Inflammatory macrophage (primary cell): ENCODE measurements at places on chromosomes 5 and 9.

DNA sequence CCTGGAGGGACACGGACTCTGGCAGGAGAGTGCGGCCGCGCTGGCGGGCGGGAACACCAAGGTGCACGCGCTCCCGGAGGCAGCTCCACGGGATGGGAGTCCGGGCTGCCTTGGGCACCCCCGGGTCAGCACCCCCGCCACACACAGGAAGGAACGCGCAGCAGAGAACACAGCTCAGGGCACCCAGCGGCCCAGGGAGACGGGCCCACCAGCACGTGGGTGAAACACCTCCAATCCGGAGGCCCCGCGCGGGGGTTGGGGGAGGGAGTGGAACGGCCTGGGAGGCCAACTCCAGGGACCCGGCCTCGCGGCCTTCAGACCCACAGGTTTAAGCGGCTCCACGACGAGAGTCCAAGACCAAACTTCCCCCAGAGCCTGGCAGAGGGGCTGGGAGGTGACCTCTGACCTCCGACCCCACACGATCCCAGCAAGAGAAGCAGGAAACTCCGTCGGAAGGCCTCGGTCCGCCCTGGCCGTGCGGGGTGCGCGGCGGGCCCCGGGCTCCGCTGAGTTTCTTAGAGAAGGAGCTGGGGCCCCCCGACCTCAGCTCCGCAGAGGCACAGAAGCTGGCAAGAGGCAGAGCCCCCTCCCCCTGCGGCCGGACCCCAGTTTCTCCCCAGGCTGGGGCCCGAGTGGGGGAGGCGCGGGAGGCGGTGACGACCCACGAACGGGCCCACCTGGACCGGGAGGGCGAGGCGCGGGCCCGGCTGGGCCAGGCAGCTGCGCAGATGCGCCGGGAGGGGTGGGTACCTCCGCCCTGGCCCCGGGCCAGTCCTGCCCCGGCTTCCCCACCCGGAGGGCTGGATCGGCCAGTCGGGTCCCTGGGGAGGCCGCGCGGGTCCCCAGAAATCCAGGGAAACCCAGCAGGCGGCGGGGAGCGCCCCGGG, 851 bp downstream of the NACC2 start:
- peak; percentile 53 for DNase-seq

DNA sequence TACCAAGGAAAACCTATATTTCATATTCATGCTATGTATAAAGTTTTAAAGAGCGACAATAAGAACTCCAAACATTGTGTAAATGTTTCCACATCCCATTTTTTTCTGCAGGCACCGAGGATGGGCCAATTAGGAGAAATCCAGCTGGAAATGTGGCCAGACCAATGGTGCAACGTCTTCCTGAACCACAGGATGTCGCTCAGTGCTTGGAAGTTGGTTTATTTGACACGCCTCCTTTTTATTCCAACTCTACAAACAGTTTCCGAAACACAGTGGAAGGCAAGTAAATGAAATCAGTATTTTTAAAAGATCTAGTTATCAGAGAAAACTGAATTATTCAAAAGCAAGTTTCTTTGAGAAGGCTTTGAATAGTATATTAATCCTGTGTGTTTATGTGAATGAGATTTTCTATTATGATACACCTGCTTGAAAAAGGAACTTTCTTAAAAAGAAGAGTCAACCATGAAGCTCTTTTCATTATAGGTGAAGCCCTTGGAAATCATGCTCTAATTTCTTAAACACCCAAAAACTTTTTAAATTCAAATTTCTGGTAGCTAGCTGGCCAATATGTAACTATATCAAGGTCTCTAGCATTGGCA, 9.1 kb downstream of the TYRP1 start:
- no peak for DNase-seq

GRCh38 chr5:66814146-66814991, 218.2 kb downstream of the MAST4 start:
- peak; percentile 50 for DNase-seq

GRCh38 chr5:16412556-16412955, 53.0 kb downstream of the ZNF622 start:
- no peak for DNase-seq

DNA sequence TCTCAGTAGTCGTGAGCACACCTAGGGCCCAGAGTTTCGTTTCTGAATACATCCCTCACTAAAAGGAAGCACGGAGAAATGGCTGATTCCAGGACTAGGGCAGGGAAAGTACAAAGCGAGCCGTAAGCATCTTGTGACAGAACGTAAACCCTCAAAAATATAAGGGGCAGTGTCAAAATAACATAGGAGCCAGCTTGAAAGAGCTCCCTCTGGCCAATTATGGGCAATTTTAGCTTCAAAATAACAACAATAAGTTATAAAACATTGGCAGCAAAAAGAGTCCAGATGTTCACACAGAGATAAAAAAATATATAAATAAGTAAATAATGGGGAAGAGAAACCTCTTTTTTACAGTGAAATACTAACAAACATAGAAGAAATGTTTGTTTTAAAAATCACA, 18.5 kb upstream of the GLIS3 start:
- DNase-seq, result no peak

DNA sequence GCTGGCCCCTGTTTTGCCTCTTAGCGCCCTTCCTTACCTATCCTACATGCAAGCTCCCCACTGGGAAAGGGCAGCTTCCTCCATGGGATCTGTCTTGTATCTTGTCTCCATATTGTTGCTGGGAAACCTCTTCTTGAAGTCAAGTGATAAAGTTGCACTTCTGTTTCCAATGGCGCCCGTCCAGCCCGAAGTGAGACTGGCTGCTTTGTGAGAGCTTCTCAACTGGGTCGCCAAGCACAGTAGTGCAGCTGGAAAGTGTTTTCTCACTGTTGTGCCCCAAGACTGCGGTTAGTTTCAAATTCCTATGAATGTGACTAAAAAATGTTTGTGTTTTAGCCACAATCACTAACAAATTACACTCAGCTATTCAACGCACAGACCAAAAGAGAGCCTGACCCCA, 506.6 kb upstream of the MPDZ start:
- DNase-seq, result no peak

DNA sequence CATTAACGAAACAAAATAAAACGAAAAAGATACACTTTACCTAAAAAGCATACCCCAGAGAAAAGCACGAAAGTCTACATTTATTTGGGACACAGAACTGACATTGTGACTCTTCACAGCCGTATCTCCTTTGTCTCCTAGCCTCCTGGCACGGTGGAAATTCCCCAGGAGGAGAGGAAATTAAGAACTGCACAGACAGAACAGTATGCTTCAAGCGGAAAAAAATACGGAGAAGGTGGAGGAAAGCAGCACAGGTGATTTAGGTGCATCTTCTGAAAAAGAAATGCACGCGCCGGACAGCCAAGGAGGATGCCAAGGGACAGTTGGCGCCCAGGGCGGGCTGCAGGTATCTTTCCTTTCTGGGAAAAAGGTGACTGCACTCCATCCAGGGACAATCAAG, 32.0 kb downstream of the DDX31 start:
- DNase-seq, result no peak

DNA sequence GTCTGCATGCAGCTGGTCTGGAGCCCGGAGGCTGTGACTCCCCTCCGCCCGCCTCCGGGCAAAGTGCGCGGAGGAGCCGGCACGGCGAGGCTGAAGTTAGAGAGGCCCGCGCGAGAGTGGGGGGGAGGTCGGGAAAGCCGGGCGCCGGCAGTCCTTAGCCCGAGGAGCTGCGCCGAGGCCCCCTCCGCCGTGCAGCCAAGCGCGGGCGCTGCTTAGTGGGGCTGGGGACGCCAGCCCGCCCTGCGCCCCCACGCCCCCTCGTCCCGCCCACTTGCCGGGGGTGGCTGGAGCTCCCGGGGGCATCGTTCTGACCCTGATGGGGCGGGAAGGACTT, 403 bp downstream of the NINJ1 start:
- DNase-seq, result peak; percentile 87

DNA sequence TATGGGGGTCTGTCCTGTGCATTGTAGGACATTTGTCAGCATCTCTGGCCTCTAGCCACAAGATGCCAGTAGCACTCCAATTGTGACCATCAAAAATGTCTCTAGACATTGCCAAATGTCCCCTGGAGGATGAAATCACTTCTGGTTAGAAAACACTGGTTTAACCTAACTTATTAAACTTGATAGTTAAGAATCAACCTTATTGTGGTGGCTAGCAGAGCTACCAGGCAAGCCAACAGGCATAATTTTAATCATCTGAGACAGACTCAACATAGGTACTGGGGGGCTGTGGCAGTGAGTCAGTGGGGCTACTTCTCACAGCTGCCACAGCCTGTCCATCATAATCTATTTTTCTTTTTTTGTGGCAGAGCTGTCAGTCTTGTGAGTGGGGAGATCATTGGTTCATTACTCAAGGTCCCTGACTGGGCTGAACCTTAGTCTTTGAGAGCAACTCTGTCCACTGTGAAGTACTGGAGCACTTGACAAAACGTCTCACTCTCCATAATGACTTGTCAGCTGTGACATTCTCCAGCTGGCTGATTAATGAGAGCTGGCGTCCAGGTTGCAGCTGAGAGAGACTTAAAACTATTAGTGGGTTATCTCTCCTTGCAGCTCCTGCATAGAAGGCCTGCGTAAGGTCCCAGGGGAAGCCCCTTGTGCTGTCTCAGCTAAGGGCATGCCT, 107.9 kb downstream of the DCP2 start:
- peak; percentile 15 for DNase-seq

DNA sequence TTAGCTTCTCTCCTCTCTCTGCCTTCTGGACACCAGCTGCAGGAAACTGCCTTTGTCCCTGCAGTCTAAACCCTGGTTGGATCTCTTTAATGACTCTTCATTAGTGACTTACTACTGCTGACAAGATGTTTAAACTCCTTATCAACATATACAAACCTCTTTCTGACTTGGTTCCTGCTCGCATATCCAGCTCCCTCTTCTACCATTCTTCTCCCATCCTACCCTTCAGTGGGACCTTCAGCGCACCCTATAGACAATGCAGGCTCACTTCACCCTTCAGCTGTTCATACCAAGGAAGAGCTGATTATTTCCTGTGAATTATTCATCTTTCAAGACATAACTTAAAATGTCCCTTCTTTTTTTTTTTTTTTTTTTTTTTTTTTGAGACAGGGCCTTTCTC, 436.5 kb downstream of the KIAA0825 start:
- no peak for DNase-seq

DNA sequence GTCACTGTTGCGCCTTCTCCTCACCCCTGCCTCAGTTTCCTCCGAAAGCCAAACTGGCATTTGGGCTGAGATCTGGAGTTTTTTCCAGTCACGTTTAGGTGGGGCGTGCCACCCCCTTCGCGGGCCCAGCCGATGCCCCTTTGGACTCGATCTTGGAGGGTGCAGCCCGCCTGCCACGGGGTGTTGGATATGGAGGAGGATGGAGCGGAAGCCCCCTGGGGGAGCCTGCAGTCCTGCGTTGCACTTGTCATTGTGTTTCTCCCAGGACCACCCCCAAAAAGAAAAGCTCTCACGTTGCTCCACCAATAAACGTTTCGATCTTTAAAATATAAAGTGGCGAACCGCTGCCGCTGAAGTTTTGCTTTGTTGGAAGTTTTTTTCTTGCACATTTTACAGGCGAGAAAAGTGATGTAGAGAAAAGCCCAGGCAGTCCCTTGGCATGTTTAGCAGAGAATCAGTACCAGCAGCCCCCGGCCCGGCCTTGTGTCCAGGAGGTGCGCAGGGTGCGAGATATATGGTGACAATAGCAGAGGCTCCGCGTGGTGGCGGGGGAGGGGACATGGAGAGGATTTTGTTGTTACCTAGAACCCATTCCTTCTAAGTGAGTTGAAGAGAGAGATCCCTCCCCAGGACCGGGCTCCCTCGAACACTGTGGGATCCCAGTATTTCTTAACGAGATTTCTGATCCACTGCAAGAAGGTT, 681 bp downstream of the F2R start:
- DNase-seq, result no peak
